ENCODE measurements at places on chromosomes 13 and 19.

GRCh38 chr19:12773571-12773970 is 1.8 kb downstream of the HOOK2 start:
- no peaks in the 10 kb centered on the region for H3K27me3 ChIP-seq
- peak overlapping the region; percentile 18 for H3K27ac ChIP-seq
- DNase-seq: no peak
- peaks cover 12% of the 10 kb centered on the region for H3K4me1 ChIP-seq

DNA sequence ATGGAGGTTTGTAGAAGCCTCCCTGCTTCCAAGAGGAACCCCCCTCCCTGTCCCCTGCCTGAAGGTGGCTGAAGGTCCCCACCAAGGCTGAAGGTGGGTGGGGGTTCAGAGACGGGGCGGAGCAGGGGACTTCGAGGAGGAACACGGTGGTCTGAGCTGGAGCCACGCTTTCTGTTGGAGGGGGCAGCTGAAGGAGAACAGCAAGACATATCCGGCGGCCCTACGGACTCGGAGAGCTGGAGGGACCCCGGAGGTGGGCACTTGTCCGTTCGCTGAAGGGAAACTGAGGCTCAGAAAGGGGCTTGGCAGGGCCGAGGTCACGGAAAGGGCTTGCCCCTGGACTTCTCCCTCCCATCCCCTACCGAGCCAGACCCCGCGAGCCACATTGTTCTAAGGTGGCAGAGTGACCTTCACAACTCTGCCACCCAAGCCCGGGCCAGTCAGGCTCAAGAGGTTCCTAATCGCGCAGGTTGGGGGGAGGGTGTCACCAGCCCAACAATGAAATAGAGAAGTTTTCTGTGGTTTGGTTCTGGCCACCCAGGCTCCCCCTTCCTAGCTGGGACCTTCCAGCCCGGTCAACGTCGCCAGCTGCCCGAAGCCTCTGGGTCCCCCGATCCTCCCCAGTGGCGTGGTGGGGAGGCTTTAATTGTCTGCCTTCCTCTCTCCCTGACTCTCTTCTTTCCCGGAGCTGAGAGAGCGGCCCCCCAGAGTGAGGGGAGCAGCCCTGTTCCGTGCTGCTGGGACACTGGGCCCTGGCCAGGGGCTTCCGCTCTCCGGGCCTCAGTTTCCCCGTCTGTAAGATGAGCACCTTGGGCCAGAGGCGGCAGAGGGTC is 15.5 kb upstream of the KCNN1 start:
- no peak for DNase-seq
- H3K27me3 ChIP-seq: peaks cover 65% of the 10 kb centered on the region
- no peaks in the 10 kb centered on the region for H3K36me3 ChIP-seq
- peak overlapping the region; percentile 71 for H3K4me3 ChIP-seq

DNA sequence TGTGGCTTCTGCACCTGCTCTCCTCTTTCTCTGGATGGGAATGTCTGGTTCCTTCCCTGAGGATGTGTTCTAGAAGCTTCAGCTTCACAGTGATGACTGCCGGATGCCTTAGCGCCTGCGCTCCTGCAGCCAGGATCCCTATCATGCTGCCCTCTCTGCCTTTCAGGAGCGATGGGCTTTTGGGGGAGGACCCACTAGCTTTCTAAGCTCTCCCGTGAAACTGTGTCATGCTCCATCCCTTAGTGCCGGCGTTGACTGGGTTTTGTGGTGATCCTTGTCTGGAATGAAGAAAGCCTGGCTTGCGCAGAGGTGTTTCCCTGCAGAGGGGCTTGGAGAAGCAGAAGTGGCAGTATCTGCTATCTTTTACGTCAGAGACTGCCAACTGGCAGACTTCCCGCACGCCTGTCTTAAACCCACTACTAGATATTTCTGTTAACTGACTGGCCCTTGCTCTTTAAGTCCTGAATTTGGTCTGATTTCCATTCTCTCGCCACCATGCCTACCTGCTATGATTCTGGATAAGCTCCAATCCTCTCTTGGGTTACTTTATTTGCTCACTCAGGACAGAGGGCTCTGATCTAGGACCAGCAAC is 3.8 kb upstream of the KMT2B start:
- H3K27ac ChIP-seq: peak overlapping the region; percentile 98
- H3K27me3 ChIP-seq: peaks cover 12% of the 10 kb centered on the region
- peaks cover 41% of the 10 kb centered on the region for H3K4me1 ChIP-seq
- peak overlapping the region; percentile 93 for H3K4me3 ChIP-seq
- peaks cover 49% of the 10 kb centered on the region for H3K36me3 ChIP-seq

DNA sequence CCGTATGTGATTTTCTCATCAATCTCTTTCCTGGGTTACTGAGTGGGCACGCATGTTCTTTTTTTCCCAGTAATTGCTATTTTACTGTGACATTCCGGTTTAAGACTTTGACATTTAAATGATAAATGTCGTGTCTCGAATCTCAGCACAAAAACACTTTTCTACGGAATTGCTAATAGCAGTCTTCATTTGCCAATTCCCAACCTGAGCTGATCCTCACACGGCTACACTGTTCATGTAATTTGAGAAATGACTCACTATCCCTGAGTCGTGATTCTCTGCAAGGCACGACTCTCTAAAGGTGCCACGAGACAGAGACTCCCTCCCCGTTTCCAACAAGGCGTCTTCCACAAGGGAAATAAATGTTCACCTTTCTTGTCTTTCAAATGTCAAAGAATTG is 88.7 kb upstream of the USP29 start:
- H3K27me3 ChIP-seq: peaks cover 3% of the 10 kb centered on the region
- no peaks in the 10 kb centered on the region for H3K36me3 ChIP-seq
- H3K4me1 ChIP-seq: no peaks in the 10 kb centered on the region
- no peak overlapping the region for H3K27ac ChIP-seq
- H3K4me3 ChIP-seq: no peak overlapping the region
- no peak for DNase-seq

GRCh38 chr13:23427881-23428528 is 5.5 kb downstream of the SACS start:
- H3K36me3 ChIP-seq: no peaks in the 10 kb centered on the region
- no peak overlapping the region for H3K4me3 ChIP-seq
- DNase-seq: no peak
- peaks cover 3% of the 10 kb centered on the region for H3K4me1 ChIP-seq
- H3K27ac ChIP-seq: no peak overlapping the region
- peaks cover 31% of the 10 kb centered on the region for H3K27me3 ChIP-seq

DNA sequence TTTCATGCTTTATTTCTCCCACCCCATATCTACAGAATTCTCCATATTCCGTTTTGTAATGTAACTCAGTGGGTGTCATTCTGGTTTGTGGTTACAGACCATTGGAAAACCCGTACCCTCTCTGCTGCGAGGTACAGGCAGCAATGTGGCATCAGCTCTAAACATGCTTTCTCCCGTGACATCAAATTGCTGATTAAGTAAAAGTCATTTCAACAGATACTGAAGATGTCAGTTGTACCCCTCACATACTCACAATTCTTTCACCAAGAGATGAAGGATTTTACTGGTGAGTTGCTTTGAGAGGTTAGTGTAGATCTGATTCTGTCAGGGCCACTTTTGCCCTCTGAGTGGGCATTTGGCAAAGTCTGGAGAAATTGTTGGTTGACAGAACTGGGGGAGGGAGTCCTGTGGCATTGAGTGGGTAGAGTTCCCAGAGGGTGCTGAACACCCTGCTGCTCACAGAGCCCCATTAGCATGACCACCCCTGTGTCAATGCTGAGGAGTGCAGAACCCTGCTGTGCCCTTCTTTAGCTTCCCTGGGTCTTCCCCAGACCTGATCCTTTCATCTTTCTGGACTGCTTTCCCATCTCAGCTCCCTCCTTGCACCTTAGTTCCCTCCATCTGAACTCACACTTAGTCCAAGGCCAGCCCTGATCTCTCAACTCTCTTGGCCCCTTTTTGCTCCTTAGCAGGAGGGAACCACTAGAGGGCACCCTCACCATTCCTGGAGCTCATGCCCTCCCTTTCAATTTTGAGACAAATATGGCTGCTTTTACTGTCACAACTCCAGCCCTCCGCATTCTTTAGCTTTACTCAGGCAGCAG is 39.9 kb upstream of the CEACAM8 start:
- peak; percentile 32 for DNase-seq
- no peak overlapping the region for H3K4me3 ChIP-seq
- no peaks in the 10 kb centered on the region for H3K36me3 ChIP-seq
- H3K27ac ChIP-seq: no peak overlapping the region
- peaks cover 7% of the 10 kb centered on the region for H3K4me1 ChIP-seq

- H3K36me3 ChIP-seq: no peaks in the 10 kb centered on the region
- no peak overlapping the region for H3K27ac ChIP-seq
- no peak overlapping the region for H3K4me3 ChIP-seq
- H3K27me3 ChIP-seq: peaks cover 6% of the 10 kb centered on the region
- no peak for DNase-seq
Observed at GRCh38 chr19:23203841-23204344, 46.3 kb downstream of the ZNF724 start.

DNA sequence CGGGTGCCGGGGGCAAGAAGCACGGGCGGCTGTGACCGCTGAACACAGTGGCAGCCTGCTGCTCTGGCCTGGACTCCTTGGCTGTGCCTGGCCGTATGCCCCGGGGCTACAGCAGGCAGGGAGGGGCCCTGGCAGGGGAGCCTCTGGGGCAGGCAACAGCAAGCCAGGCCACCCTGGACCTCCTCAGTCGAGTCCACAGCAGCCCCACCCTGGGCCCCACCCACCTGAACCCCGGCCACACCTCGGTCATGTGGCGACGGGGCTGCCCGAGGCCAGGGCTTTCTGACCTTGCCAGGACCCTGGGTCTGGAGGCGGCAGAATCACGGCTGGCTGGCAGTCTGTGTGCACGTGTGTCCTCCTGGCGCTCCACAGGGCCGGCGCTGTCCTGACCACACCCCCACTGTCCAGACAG is 8.7 kb downstream of the CILP2 start:
- H3K36me3 ChIP-seq: no peaks in the 10 kb centered on the region
- no peak for DNase-seq
- H3K4me1 ChIP-seq: peaks cover 3% of the 10 kb centered on the region
- H3K27me3 ChIP-seq: peaks cover 3% of the 10 kb centered on the region

- no peaks in the 10 kb centered on the region for H3K36me3 ChIP-seq
- H3K4me3 ChIP-seq: no peak overlapping the region
- H3K27ac ChIP-seq: no peak overlapping the region
- peaks cover 4% of the 10 kb centered on the region for H3K27me3 ChIP-seq
- DNase-seq: no peak
Observed at GRCh38 chr19:30541575-30541974, 169.4 kb downstream of the ZNF536 start.

- H3K27ac ChIP-seq: no peak overlapping the region
- H3K27me3 ChIP-seq: no peaks in the 10 kb centered on the region
- DNase-seq: no peak
- H3K4me1 ChIP-seq: peaks cover 1% of the 10 kb centered on the region
- H3K36me3 ChIP-seq: peaks cover 29% of the 10 kb centered on the region
Observed at GRCh38 chr19:20482721-20483120, 82.9 kb downstream of the ZNF737 start.

GRCh38 chr13:72527333-72527732 is 200.1 kb downstream of the MZT1 start:
- H3K4me1 ChIP-seq: no peaks in the 10 kb centered on the region
- peaks cover 9% of the 10 kb centered on the region for H3K27me3 ChIP-seq
- H3K4me3 ChIP-seq: no peak overlapping the region
- DNase-seq: no peak
- no peaks in the 10 kb centered on the region for H3K36me3 ChIP-seq
- no peak overlapping the region for H3K27ac ChIP-seq

DNA sequence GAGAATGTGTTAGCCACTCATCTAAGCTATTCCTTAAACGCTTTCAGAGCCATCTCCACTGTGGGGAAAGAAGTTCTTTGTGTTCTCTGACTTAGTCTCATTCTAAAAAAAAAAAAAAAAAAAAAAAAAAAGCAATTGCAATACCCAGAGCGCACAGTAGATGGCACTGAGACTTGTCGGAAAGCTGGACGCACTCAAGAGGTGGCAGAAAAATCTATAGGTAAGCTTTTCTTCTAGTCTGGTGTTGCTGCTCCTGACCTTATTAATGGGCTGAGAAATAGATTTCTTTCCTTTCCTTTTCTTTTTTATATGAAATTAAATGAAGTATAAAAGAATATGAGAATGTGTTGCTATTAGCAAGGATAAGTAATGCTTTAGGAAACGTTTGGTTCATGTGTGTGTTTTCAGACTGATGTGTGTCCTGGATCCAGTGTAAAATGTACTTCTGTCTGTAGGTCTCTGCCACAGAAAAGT is 4.7 kb upstream of the GJB2 start:
- peaks cover 21% of the 10 kb centered on the region for H3K4me1 ChIP-seq
- no peak overlapping the region for H3K27ac ChIP-seq
- peaks cover 2% of the 10 kb centered on the region for H3K36me3 ChIP-seq
- no peak overlapping the region for H3K4me3 ChIP-seq
- DNase-seq: no peak

GRCh38 chr13:110985541-110985940 is 70.7 kb upstream of the ANKRD10 start:
- H3K36me3 ChIP-seq: no peaks in the 10 kb centered on the region
- H3K27me3 ChIP-seq: peaks cover 45% of the 10 kb centered on the region
- no peaks in the 10 kb centered on the region for H3K4me1 ChIP-seq
- no peak overlapping the region for H3K27ac ChIP-seq
- DNase-seq: no peak

DNA sequence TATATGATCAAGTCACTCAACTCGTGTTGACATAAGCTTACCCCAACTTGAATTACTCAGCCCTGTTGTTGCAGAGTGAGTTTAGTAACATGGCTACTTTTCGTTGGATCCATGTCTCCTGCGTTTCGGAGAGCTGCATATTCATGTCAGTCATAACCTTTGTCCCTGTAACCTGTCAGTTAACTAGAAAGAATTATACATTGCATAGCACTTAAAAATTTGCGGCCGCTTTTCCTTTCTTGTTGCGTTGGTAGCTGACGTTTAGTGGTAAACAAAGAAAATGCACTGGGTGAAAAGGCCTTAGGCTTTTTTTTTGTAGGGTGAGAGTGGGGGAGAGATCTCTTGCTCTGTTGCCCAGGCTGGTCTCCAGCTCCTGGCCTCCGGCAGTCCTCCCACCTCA is 14.2 kb downstream of the ZNF507 start:
- H3K27me3 ChIP-seq: no peaks in the 10 kb centered on the region
- peaks cover 47% of the 10 kb centered on the region for H3K4me1 ChIP-seq
- no peak for DNase-seq
- H3K36me3 ChIP-seq: peaks cover 54% of the 10 kb centered on the region
- no peak overlapping the region for H3K27ac ChIP-seq

DNA sequence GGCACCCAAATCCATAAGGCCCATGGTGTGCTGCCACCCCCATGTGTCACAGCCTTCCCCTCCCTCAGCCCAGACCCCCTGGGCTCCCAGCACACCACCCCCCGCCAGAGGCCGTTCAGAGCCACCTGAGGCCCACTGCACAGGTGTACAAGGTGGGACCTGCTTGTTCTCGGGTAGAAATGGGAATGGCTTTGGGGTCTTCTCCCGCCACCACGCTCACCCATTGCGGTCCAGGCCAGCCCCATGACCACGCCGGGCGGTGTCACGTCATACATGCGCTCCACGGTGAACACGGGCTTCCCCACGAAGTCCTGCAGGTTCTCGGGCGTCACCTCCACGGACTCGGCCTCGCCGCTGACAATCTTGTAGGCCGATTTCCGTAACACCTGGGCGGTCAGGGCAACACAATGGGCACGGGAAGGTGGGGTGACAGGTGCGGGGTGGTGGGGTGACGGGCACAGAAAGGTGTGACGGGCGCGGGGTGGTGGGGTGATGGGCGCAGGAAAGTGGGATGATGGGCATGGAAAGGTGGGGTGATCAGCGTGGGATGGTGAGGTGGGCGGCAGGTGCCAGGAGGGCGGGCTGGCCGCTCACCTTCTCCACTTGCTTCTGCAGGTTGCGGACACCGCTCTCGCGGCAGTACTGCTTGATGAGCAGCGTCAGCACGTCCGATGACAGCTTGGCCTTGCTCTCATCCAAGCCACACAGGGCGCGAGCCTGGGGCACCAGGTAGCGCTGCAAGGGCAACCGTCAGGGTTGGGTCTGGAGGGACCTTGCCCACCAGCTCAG is 4.3 kb downstream of the RPL36 start:
- peaks cover 59% of the 10 kb centered on the region for H3K36me3 ChIP-seq
- H3K27ac ChIP-seq: peak overlapping the region; percentile 73
- no peak for DNase-seq
- peaks cover 21% of the 10 kb centered on the region for H3K4me1 ChIP-seq
